Thoracic aorta (tissue), 2 donors: ENCODE measurements at places on chromosomes 6 and 20. TPM values are rescaled to one million over a fixed set of nuclear protein-coding genes. Genes with fewer than 3 reads are reported as not detected.

The STMN3 gene
- total RNA-seq, result 17.8 TPM

DNA sequence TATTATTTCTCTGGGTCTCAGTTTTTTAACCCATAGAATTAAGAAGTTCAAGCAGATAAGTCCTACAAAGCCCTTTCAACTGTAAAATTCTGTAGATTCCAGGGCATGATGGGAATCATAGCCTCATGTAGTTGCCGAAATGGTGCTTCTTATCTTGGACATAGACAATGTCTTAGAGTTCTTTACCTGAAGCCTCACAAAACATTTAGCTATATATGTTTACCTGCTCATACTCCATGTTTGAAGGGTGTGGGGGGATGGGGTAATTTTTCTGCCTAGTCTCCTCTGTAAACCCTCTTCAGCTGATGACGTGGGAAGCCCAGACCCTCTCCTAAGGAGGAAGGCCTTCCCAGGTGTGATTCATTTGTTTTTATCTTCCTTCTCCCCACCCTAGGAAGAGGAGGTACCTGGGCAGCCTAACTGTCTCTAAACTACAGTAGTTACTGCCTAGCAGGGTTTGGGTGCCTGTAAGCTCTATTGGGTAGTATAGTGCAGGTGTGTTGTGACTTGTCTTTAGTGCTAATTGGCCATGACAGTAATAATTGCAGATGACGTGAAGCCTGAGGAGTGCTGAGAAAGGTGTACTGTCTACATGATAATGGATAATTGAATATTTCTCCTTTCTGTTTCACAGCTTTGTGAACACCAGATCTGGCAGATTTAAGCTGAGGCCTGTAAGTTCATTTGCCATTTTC, 230.8 kb downstream of the TFAP2B start:
- no peaks in the 10 kb centered on the region for H3K36me3 ChIP-seq
- no peak overlapping the region for H3K27ac ChIP-seq
- no peak overlapping the region for H3K4me3 ChIP-seq
- DNase-seq, result no peak

- H3K27me3 ChIP-seq, result no peaks in the 10 kb centered on the region
- no peak for DNase-seq
- no peaks in the 10 kb centered on the region for H3K36me3 ChIP-seq
- H3K4me1 ChIP-seq, result peaks cover 11% of the 10 kb centered on the region
- peak overlapping the region; percentile 90 for H3K4me3 ChIP-seq
These were observed 1.4 kb upstream of the PM20D2 start for GRCh38 chr6:89144354-89144906.

- no peaks in the 10 kb centered on the region for H3K36me3 ChIP-seq
- no peak for DNase-seq
These were observed 102.6 kb downstream of the COL21A1 start for GRCh38 chr6:56144538-56145324.

GRCh38 chr20:3208786-3209256, 477 bp upstream of the ITPA start:
- H3K4me1 ChIP-seq, result peaks cover 8% of the 10 kb centered on the region
- no peak for DNase-seq
- H3K4me3 ChIP-seq, result peak overlapping the region; percentile 95
- no peaks in the 10 kb centered on the region for H3K27me3 ChIP-seq

GRCh38 chr20:49981218-49982071, 1.3 kb upstream of the SNAI1 start:
- H3K4me3 ChIP-seq, result no peak overlapping the region
- no peaks in the 10 kb centered on the region for H3K27me3 ChIP-seq
- H3K4me1 ChIP-seq, result peaks cover 27% of the 10 kb centered on the region
- no peak for DNase-seq

The HSPA12B gene
- total RNA-seq, result 4.6 TPM

The AK9 gene
- total RNA-seq, result 12.5 TPM

The MPC1 gene
- total RNA-seq, result 56.0 TPM

GRCh38 chr6:5851261-5851757, 155.4 kb downstream of the NRN1 start:
- H3K27ac ChIP-seq, result no peak overlapping the region

The PCSK2 gene
- 1.2 TPM for total RNA-seq

The CCM2L gene
- 6.4 TPM for total RNA-seq

DNA sequence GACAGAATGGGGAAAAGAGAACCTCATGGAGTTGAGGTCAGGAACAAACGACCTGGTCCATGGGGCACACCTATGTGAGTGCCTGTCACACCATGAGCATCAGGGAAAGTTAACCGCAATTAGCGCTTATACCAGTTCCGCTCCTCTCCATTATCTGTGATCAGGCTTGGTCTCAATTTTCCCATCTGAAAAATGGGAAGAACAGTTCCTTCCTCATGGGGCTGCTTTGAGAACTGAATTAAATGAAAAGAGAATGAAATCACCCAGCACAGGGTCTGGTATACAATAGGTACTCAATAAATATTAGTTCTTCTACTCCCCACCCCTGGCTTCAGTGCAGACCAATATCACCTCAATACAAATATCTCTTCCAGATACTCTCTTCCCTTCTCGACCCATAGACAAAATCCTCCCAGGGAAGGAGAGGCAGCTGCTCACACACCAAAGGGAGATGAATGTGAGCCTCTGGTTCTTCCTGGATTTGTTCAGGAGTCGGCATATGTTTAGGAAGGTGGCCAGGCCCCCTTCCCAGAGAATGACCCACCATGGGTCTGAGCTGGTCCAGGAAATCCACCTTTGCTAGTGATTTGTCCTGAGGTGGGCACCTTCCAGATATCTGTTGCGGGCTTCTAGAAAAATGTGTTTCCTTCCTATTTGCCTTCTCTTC, 2.4 kb upstream of the PTGIS start:
- no peak overlapping the region for H3K4me3 ChIP-seq
- no peaks in the 10 kb centered on the region for H3K27me3 ChIP-seq
- peaks cover 19% of the 10 kb centered on the region for H3K4me1 ChIP-seq
- H3K36me3 ChIP-seq, result no peaks in the 10 kb centered on the region

GRCh38 chr20:7585126-7585679, 355.1 kb downstream of the HAO1 start:
- no peaks in the 10 kb centered on the region for H3K27me3 ChIP-seq
- no peak for DNase-seq
- H3K27ac ChIP-seq, result no peak overlapping the region
- H3K36me3 ChIP-seq, result no peaks in the 10 kb centered on the region

DNA sequence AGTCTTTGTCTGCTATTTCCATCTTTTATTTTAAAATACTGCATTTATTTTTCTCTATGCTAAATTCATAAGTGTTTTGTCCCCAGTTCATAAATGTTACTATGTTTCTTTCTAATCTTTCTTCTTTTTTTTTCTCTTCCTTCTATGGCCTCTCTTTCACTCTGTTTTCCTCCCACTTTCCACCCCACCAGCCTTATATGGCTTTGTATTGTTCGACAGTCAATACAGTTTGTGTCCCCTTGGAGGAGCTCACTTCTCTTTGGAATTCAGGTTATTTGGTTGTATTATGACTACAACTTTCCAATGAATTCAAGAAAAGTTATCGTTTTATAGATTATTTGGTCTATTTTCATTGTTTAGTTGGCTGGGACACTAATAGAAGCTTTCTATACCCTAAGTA, 393.5 kb downstream of the NKAIN2 start:
- H3K36me3 ChIP-seq, result no peaks in the 10 kb centered on the region
- H3K27ac ChIP-seq, result no peak overlapping the region
- no peak for DNase-seq
- no peaks in the 10 kb centered on the region for H3K27me3 ChIP-seq
- no peaks in the 10 kb centered on the region for H3K4me1 ChIP-seq

- H3K4me3 ChIP-seq, result no peak overlapping the region
- no peaks in the 10 kb centered on the region for H3K4me1 ChIP-seq
- no peak overlapping the region for H3K27ac ChIP-seq
- DNase-seq, result no peak
These were observed 70.8 kb upstream of the AHI1 start for GRCh38 chr6:135568379-135568778.

DNA sequence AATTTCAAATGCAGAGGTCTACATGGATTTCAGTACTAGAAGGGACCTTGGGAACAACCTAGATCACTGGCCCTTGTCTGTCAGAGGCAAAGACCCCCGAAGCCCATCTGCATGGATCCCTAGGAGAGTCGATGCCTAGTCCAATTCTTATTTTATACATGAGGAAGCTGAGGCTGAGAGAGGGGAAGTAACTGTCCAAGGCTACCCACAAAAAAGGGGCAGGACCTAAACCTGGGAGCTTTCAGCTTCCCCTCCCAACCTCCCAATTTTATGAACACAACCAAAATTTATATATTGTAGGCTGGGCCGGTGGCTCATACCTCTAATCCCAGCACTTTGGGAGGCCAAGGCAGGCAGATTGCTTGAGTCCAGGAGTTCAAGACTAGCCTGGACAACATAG, 73.2 kb downstream of the TRERF1 start:
- no peak for DNase-seq
- H3K4me1 ChIP-seq, result no peaks in the 10 kb centered on the region
- no peak overlapping the region for H3K4me3 ChIP-seq
- no peaks in the 10 kb centered on the region for H3K27me3 ChIP-seq
- H3K36me3 ChIP-seq, result no peaks in the 10 kb centered on the region

DNA sequence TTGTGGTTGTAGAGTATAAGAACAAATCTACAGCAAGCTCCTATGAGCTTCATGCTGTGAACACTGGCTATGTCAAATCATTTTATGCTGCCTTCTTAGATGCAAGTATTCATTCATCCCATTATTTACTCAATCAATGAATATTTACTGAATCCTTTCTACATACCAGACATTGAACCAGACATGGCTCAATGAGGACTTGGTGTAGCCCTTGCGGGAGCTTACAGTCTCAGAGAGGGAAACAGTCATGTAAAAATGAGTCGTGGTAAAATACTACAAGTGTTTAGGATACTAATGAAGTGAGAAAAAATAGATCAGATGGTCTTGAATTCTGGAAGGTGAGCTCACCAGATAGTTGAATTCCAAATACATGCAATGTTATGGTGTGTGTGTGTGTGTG, 44.8 kb upstream of the ENPP1 start:
- no peaks in the 10 kb centered on the region for H3K36me3 ChIP-seq
- H3K4me1 ChIP-seq, result peaks cover 63% of the 10 kb centered on the region
- DNase-seq, result no peak
- H3K4me3 ChIP-seq, result no peak overlapping the region
- no peak overlapping the region for H3K27ac ChIP-seq
